ENCODE measurements at places on chromosomes 5 and 9. TPM values are rescaled to one million over a fixed set of nuclear protein-coding genes. Genes with fewer than 3 reads are reported as not detected.

LECT2 gene
- not detected for total RNA-seq

PDCD1LG2 gene
- total RNA-seq: 0.54 TPM

ADCY2 gene
- total RNA-seq: under 0.01 TPM

BRINP1 gene
- 1.2 TPM for total RNA-seq

INSL6 gene
- total RNA-seq: not detected

TNFSF15 gene
- total RNA-seq: 0.26 TPM

PCDHB8 gene
- total RNA-seq: 0.43 TPM

RAB14 gene
- total RNA-seq: 29.4 TPM

CDH9 gene
- not detected for total RNA-seq

CARD6 gene
- 50.4 TPM for total RNA-seq

IL5 gene
- not detected for total RNA-seq

MARCOL gene
- total RNA-seq: not detected

HSPB3 gene
- not detected for total RNA-seq

ORM2 gene
- total RNA-seq: not detected

FBXL7 gene
- 10.4 TPM for total RNA-seq

IL3 gene
- total RNA-seq: not detected

TSLP gene
- total RNA-seq: 0.11 TPM

NR2F1 gene
- total RNA-seq: 63.1 TPM

HNRNPK gene
- 663 TPM for total RNA-seq

GABRA1 gene
- not detected for total RNA-seq

GARIN3 gene
- not detected for total RNA-seq

LYRM7 gene
- total RNA-seq: 3.6 TPM

S1PR3 gene
- total RNA-seq: 0.34 TPM

KCNV2 gene
- total RNA-seq: not detected

FOXD4L3 gene
- total RNA-seq: under 0.01 TPM

LPAR1 gene
- total RNA-seq: 0.09 TPM

MYOZ3 gene
- 0.34 TPM for total RNA-seq

ASPN gene
- not detected for total RNA-seq

SPATA31E1 gene
- not detected for total RNA-seq

TMEM252 gene
- not detected for total RNA-seq

CDH6 gene
- not detected for total RNA-seq

COL23A1 gene
- total RNA-seq: 0.43 TPM

PLEKHG4B gene
- total RNA-seq: 0.11 TPM

C5orf34 gene
- total RNA-seq: 1.3 TPM

PRELID2 gene
- total RNA-seq: 31.4 TPM

Measured in dermis lymphatic vessel endothelial cell (primary cell).